ENCODE measurements at places on chromosomes 7 and 10.

DNA sequence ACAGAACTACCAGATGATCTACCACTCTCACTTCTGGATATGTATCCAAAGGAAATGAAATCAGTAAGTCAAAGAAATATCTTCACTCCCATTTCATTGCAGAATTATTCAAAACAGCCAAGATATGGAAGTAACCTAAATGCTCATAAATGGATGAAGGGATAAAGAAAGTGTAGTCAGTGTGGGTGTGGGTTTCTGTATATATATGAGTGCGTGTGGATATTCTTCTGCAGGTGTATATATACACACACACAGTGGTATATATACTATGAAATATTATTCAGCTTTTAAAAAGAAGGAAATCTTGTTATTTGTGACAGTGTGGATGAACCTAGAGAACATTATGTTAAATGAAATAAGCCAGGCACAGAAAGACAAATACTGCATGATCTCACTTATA lies 48.7 kb downstream of the IMMP2L start:
- no peak for DNase-seq

DNA sequence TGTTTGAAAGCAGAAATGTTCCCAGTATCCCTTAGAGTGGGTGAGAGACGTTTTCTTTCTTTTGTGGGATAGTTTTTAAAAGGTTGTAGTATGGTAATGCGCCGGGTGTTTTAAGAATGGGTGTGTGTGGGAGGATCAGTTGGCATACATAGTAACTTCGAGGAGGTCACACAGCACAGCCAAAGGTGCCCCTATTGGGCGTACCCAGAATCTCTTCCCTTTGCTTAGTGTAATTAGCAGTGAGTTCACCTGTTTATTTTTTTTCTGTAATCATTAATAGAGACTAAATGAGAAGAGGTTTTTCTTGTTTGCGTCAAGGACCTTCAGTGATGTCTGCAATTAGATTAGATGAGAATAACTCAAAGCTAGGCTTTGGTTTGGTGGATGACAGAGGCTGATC lies 1.5 kb downstream of the PLEKHA8 start:
- DNase-seq = no peak

DNA sequence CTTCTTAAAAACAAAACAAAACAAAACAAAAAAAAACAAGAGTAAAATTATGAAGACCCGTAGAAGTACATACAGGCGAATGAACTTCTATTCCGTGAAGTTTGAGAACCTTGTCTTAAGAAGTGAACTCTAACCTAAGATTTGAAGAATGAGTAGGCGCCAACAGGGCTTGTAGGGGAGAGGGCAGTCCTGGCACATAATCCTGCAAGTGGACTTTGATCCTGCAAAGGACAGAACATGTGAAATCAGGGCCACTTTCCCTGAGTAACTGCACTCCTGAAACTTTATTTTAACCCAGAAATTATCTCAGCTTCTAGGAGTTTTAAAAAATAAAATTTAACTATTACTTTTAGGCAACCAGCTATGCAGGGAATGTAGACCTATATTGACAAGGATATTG lies 62.0 kb downstream of the GNAT3 start:
- DNase-seq = no peak

DNA sequence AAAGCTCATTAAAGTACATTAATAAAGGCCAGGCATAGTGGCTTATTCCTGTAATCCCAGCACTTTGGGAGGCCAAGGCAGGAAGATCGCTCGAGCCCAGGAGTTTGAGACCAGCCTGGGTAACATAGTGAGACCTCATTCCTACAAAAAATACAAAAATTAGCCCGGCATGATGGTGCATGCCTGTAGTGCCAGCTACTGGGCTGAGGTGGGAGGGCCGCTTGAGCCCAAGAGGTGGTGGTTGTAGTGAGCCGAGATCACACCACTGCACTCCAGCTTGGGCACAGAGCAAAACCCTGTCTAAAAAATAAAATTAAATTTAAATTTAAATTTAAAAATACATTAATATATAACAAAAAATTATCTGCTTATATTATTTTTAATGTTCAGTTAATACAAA lies 7.1 kb upstream of the TAS2R39 start:
- no peak for DNase-seq

- no peak for DNase-seq
Observed at GRCh38 chr10:47179291-47179647, 120.7 kb upstream of the GDF10 start.

DNA sequence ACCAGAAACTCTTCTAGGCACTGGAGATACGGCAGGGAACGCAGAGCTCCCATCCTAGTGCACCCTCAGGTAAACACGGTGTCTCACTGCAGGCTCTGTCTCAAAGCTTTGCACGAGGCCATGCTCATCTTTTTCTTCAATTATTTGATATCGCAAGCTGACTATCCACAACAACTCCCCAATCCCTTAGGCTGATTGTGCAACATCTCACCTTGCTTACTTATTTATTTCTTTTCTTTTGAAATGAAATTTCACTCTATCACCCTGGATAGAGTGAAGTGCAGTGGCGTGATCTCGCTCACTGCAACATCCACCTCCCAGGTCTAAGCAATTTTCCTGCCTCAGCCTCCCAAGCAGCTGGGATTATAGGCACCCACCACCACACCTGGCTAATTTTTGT lies 12.4 kb downstream of the ITIH2 start:
- no peak for DNase-seq

DNA sequence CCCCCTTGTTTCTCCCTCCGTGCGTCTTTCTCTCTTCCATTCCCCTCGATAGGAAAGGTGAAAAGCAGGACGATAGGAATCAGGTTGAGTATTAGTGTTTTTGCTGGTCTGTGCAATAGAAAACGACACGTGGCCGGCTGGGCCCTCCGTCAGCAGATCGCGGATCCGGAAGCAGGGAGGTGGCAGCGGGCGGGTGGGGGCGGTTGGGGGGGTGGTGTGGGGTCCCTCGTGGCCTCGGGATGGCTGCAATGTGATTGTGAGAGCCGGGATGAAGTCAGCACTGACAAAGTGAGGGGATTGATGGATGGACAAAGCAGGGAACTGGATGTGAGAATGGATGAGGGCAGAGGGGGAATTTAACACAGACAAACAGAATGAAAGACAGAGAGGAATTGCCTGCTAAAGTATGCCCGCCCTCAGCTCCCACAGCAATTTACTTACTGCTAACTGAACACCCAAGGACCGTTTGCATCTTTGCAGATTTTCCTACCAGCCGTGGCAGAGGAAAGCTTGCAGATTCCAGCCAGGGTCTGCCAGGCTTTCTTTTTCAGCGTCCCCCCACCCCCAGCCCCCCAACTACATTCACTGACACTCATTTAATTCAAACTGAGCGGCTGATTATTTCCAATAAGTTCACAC lies 280.9 kb downstream of the LRMDA start:
- DNase-seq = no peak

GRCh38 chr7:46524350-46524749 lies 603.3 kb upstream of the IGFBP3 start:
- no peak for DNase-seq

GRCh38 chr10:3006093-3006492 lies 61.3 kb upstream of the PFKP start:
- DNase-seq = no peak

DNA sequence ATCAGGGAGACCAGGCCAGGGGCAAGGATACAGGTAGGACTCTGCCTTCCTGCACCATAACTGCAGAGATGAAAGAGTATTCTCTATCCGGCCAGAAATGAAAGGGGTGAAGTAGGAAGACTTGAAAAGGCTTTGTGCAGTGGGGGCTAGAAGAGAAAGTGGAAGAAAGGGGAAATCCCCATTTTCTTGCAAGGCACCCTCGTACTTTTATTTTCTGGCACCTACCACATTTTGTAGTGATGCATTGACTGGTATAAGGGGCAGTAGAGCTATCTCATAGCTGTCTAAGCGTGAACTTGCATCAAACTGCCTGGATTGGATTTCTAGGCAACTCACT lies 752 bp upstream of the CAMK2G start:
- no peak for DNase-seq

Measured in NCI-H2081 treated with DMSO at 0.1 percent for 48 hours (cell line).